Activated naive CD4-positive, alpha-beta T cell (primary cell): ENCODE measurements at places on chromosomes 4 and X.

DNA sequence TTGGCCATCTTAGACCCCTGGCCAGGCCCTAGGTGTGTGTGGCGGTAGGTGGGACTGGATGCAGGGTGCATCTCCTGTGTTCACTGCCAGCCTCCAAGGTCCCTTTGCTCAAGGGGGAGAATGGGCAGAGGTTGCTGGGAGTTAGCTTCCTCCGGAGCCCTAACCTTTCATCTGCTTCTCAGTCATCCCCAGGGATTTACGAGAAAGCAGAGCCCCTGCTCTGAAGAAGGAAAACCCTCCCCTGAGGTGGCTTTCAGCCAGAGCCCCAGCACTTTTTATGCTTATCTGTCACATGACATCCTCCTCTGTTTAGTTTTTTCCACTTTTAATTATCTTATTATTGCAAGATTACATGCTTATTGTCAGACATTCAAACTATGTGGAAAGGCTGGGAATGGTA lies 44.9 kb upstream of the DDX3X start:
- no peak for DNase-seq

GRCh38 chr4:75015627-75016026 lies 82.7 kb downstream of the PARM1 start:
- no peak for DNase-seq

GRCh38 chrX:78922754-78923153 lies 22.4 kb upstream of the P2RY10 start:
- DNase-seq, result no peak

DNA sequence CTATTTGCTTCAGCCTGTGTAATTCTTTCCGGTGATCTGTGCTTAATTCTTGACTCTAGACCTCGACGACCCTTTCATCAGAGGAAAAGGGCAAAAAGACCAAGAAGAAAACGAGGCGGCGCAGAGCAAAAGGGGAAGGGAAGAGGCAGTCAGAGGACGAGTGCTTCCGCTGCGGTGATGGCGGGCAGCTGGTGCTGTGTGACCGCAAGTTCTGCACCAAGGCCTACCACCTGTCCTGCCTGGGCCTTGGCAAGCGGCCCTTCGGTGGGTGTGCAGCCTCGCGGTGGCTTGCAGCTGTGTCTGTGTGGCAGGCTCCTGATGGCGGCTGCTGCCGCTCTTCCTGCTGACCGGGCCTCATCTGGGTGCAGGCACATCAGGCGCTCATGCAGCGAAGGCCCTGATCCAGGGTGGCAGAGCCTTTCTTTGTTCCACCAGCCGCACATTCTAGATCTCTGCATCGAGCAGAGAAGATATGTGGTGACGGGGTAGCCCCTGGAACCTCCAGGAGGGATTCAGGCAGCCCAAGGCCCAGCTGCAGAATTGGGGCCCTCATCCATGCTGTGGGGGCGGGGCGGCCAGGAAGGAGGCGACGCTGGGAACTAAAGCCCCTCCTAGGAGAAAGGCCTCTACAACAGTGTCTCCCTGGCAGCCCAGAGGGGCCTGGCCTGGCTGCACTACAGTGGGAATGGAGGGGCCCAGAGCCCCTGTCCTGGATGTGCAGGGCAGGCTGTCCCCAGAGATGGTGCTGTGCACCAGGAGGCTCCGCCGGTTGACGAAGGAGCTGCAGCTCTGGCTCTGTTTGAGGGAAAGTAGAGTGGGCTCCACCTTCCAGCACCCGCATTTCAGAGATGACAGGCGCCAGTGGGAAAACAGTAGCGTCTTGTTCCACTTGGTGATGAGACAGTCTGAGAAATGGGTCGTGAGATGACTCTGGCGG lies 32.1 kb downstream of the NELFA start:
- DNase-seq, result no peak

DNA sequence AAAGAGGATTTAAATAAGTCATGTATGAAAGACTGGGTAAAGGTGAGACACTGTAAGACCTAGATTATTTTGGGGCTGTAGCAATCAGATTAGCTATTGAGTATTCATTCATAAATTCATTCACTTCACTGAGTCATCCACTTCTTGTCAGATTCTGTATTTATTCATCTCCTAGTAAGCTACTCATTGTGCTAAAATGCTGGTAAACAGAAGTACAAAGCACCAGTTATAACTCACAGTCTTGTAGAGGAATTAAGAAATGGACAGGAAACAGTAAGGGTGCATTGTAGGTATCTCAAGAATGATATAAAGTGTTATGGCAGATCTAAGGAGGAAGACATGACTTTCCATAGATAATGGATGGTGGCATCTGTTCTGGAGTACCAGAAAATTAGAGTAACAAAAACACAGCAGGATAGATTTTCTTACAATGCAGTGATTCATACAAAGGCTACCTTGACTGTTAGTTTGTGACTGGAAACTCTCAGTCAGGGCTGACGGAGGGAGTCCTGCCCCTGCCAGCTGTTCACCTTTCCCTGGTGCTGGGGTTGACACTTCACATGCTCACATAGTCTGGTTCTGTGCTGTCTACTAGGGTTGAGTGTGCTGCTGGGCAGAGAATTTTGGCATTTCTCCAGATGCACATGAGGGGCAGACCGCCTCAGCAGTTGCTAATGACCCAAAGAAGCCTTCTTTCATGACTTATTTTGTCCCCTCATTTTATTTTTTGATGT lies 26.5 kb upstream of the HAND2 start:
- no peak for DNase-seq

DNA sequence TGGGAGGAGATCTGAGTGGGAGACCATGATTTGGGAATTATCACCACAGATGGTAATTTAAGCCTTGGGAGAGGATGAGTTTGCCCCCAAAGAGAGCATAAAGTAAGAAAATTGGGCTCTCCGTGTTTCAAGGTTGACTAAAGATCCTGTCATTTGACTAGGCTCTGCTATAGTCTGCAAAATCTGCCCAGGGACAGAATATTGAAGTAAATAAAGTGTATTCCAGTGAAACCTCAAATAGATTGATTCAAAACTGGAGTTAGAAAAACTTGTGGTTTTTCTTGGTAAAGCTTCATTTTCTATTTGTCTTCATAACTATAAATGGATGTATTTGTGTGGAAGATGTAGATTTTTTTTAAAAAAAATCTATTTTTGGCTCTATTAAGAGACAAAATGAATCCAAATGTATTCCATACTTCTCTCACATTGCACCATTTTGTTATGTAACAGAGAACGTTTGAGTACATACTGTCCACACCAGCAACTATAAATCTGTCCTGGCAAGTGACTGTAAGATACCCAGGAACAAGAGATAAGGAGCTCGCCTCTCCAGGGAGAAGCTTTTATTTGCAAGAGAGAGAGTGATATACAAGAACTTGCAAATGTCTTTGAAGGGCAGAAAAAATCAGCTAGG lies 170.2 kb downstream of the CBR4 start:
- no peak for DNase-seq

- DNase-seq, result no peak
These were observed 856.4 kb upstream of the INTU start for GRCh38 chr4:126776361-126776760.

- DNase-seq, result no peak
These were observed 103.9 kb downstream of the GLUD2 start for GRCh38 chrX:121151293-121151692.

DNA sequence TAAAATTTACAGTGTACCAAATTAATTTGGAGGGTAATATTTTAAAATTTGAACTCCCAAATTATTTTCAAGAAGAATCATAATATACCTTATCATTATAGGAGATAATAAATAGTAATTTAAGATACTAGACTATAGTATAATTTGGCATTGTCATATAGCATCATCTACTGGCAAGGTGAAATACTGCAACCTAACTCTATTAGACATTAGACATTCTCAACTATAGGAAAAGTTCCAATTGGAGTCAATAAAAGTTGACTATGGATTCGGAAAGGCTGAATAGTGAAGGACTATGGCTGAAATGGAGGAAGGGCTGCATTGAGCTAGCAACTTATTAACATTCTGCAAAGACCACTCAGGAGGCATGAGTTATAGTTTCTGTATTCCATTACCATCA lies 113.0 kb downstream of the PRDM5 start:
- DNase-seq, result no peak

GRCh38 chr4:14920237-14920636 lies 82.0 kb upstream of the CPEB2 start:
- no peak for DNase-seq

DNA sequence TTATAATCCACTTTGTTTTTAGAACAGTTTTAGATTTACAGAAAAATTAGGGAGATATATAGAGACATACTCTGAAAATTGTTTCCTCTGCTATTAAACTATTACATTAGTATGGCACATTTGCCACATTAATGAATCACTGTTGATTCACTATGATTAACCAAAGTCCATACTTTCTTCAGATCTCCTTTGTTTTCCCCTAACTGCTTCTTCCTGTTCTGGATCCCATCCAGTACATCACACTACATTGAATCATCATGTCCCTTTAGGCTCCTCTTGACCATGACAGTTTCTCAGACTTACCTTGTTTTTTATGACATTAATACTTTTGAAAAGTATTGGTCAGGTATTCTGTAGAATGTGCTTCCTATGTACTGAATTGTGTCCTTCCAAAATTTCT lies 109.2 kb upstream of the EDNRA start:
- DNase-seq, result no peak

- no peak for DNase-seq
These were observed 1.4 kb downstream of the NSG1 start for GRCh38 chr4:4388311-4388790.

- DNase-seq, result no peak
These were observed 979 bp downstream of the EFNB1 start for GRCh38 chrX:68829582-68830418.

DNA sequence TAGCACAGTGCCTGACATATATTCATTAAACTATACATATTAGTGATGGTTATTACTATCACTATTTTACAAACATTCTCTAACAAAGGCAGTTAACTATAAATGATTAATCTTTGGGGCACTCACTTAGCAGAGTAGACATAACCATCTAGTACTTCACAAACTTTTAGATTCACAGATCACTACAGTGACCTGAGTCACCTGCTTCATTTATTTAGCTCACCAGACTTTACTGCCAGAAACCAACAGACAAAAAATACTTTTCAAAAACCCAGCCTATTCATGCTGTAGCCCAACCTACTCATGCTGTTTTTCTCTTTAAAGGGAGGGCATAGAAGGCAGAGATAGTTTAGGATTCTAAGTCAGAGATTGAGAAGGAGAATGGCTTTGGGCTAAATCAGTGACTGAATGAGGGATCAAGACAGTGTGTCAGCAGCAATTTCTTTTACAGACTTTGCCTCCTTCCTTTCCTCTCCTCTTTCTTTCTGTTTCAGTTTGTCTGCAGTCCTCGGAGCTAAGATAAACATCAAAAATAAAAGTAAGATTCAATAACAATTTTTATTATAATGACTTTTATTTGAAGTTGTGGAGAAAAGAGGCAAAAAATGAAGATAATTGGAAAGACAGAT lies 34.7 kb upstream of the PDE5A start:
- DNase-seq, result no peak

DNA sequence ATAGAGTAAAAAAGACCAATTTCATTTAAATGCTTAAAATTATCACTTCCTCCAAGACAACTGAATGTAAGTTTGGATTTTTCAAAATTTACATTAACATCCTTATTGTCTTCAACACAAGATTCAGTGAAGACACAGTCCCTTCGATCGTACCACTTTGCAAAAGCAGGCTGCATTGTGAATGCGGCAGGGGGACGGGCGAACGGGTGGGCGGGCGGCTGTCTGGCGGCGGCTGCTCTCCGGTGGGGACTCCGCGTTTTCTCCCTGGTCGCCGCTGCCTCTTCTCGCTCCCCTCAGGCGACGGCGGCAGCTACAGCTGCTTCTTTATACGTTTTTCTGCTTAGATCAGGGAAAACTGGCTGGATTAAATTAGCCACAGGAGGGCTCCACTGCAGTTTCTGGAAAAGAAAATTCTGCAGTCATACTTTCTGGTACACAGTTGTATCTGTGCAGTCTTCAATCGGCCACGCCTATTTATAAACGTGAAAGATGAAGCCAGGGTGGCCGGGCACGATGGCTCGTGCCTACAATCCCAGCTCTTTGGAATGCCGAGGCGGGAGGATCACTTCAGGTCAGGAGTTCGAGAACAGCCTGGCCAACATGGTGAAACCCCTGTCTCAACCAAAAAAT lies 33.9 kb upstream of the HPF1 start:
- DNase-seq, result no peak

- no peak for DNase-seq
These were observed 1.7 kb downstream of the FAM120C start for GRCh38 chrX:54181202-54181953.

- DNase-seq, result no peak
These were observed 1145.5 kb upstream of the POU3F4 start for GRCh38 chrX:82362550-82362949.

DNA sequence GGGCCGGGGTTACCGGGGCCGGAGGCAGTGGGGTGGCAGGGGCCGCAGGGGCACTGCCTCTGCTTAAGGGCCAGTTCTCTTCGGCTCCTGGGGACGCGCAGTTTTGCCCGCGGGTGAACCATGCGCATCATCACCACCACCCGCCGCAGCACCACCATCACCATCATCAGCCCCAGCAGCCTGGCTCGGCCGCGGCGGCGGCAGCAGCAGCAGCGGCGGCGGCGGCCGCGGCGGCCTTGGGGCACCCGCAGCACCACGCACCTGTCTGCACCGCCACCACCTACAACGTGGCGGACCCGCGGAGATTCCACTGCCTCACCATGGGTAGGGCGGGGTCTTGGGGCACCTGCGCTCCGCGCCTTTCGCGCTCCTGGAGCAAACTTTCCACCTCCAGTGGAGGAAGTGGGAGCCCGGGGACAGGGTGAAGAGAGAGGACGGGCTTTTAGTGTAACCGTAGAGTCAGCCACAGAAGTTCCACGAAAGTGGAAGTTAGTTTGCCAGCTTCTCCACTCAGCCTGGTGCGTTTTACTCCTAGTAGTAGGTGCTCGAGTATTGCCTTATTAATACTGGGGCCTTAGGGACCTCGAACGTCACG lies 729 bp downstream of the GSX2 start:
- DNase-seq, result no peak

DNA sequence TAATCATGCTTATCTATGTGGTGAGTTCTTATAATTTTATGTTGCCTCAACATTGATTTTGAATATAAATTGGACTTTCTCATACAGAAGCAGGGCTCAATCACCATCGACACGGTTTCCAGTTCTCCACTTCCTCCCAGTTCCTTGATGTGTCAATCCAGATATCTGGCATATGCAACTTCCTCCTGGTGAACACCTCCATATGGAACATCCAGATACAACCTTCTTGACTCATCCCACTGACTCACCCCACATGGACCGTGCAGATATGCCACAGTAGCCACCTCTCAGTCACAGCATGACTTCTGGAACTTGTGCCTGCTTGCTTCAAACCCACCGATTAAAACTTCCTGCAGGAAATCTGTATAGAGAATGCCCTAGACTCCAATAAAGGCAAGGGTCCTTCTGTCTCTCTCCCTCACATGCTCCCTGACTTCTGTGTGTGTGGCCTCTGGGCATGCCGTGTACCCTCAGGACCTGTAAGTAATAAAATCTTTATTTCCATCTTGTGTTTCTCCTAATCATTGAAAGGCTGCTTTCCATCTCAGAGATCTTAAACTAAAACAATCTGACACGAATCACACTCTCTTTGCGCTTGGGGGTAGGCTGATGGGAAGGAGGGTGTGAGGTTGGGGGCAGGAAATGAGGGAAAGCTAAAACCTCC lies 67.0 kb downstream of the HTRA3 start:
- no peak for DNase-seq
